Activated CD4-positive, alpha-beta T cell treated with anti-CD3 and anti-CD28 coated beads for 36 hours (primary cell): ENCODE measurements at places on chromosomes 3 and 15.

- DNase-seq, result no peak
Measured at GRCh38 chr15:88615303-88616107, 5.6 kb upstream of the AEN start.

DNA sequence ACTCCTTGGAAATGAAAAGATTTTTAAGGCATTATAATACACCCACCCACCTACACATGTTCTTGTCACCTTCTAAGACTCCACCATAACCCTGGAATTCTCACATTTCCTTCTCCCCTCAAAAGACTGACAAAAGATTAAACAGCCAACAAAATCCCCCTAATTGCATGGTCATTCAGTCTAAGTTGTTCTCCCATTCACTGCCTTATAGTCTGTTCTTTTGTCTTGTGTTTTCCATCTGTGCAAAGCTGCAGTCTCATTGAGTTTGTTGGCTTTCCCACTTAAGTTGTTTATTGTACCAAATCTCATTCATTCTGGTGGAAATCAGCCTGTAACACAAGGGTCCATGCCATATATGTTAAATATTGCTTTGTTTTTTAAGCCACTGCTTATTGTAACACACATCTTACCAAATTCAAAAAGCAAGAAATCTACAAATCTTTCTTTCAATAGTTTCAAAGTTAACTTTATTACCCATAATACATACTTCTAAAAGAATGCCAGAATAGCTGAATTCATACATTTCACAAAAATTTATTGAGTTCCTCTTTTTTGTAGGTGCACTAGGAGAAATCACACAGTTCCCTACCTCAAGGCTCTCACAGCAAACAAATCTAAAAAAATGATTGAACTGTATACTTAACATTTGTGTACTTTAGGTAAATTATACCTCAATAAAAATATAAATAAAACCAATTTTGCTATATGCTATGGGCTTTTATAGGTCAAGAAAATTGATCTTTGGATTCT, 2.4 kb upstream of the RCN2 start:
- DNase-seq, result no peak

DNA sequence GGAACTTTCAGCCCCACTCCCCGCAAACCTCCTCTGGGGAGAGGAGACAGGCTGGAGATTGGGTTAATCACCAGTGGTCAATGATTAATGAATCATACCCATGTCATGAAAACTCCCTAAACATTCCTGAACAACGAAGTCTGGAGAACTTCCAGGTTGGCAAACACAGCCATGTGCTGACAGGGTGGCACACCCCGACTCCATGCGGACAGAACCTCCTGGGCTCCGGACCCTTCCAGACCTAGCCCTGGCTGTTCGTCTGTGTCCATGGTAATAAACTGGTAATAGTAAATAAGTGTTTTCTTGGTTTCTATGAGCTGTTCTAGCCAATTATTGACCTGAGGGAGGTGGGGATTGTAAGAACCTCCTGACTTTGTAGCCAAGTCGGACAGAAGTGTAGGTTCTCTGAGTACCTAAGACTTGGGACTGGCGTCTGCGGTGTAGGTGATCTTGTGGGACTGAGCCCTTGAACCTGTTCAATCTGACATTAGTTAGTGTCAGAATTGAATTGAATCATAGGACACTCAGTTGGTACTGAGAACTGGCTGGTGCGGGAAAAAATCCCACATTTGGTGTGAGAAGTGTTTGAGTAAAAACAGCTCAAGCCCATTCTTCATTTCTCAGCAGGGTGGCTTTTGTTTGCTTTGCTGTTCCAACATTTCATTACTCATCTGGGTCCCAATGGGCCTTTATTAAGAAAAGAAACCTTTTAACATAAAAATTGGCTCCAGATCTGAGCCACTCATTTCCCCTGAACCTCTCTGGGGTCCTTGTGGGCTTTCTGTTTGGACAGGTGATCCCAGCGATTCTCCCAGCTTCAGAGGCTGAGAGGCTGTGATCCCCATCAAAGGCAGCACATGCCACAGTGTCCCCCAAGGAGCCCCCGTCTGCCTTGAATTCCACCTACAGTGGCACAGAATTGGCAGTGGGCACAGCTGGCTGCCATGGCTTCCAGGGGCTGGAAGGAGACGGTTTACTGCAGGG, 151.0 kb downstream of the TJP1 start:
- DNase-seq, result no peak

GRCh38 chr3:183586477-183586876, 31.0 kb upstream of the KLHL6 start:
- DNase-seq, result no peak
